NCI-H1092 (cell line): ENCODE measurements at places on chromosomes 6 and 20.
A peak's percentile ranks its signal among the peaks of the same experiment; 100 is the strongest.

- no peak for DNase-seq
These were observed 157.8 kb downstream of the MYO6 start for GRCh38 chr6:75906871-75907270.

- no peak for DNase-seq
These were observed 480.2 kb upstream of the SPTLC3 start for GRCh38 chr20:12528591-12529041.

GRCh38 chr20:19673575-19673974 lies 84.5 kb upstream of the RIN2 start:
- DNase-seq, result no peak

DNA sequence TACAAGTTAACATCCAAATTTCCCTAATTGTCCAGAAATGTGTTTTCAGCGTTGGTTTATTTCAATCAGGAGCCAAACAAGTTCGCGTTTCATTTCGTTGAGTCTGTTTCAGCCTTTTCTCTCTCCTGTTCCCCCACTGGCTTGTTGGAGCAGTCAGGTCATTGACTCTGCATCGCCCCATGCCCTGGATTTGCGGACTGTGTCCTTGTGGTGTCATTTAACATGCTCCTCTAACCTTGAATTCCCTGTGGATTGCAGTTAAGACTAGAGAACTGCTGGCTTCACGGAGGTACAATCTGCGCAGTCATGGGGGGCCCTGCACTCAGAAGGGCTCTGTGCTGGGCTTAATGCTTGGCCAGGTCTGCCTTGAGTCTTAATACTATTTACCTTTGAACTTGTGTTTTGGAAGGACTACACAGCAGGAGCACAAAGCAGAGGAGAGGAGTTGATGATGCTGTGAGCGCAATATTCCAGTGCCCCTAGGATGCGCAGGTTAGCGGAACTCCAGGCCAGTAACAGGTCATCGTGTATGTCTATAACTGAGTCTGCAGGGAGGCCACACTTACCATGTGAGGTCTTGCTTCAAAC lies 5.5 kb upstream of the TBC1D32 start:
- no peak for DNase-seq

DNA sequence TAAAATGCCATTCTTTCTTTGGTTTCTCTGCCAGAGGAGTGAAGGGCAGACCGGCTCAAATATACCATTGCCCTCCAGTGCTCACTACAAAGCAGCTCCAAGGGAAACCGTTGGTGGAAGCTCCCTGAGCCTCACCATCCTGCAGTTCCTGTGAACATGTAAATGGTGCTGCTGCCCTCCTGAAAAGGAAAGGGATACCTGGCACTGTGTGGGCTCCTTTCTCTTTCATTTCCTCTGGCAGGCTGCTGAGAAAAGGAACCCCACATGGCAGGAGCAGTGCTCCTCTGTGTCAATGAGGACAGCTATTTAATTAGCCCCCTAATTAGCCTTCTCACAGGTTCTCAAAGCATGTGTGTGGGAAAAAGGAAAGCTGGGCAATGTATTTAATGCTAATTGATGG lies 142.5 kb downstream of the KLHL32 start:
- no peak for DNase-seq

DNA sequence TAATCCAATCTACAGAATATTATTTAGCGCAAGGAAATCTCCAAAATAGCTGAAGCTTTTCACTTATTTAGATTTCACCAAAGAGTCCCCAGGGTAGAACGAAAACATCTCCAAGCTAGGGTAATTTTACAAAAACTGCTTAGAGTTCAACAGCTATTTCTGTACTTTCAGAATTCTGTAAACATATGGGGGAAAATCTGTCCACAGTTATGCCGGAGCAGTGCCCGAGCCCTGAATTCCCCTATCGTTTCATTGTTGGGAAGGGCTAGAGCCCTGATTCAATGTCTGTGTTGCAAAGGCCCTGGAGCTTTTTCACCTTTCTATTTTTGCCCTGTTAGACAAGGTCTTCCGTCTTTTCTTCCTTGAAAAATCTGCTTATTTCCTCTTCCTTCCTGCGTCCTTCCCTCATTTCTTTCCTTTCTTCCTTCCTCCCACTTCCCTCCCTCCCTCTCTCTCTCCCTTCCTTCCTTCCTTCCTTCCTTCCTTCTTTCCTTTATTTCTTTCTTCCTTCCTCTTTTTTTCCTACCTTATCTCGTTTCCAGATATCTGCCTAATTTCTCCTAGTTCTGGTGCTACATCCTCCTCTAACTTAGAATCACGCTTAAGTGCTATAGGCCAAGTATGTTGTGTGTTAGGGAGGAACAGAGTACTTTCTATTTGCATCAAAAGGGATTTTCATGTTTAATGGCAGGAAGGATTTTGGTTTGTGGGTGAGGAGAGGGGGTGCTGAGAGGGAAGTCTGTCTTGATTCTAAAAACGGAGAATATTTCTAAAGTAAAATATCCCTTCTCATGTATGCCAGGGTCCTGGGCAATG lies 122.5 kb upstream of the BMP2 start:
- no peak for DNase-seq

GRCh38 chr6:11485271-11485670 lies 52.3 kb upstream of the TMEM170B start:
- no peak for DNase-seq

- no peak for DNase-seq
These were observed 118.1 kb downstream of the TOX2 start for GRCh38 chr20:44032583-44033331.

DNA sequence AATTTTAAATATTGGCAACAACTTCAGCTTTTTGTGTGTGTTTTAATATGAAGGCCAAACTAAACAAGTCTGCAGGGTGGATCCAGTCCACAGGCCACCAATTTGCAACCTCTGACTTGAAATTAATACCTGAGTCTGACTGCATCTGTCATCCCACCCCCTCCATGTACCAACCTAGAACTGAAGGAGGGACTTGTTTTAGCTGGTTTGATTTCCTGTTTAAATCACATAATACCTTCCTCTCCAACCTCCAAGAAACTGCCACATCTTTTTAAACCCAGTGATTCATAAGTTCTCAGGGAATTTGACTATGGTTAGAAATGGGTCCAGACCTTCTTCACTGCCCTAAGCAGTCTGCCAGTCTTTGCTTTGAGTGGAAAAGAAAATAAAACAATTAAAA lies 21.6 kb downstream of the RNF8 start:
- no peak for DNase-seq

- peak; percentile 65 for DNase-seq
These were observed 100.1 kb upstream of the AGPAT4 start for GRCh38 chr6:161373905-161374451.

DNA sequence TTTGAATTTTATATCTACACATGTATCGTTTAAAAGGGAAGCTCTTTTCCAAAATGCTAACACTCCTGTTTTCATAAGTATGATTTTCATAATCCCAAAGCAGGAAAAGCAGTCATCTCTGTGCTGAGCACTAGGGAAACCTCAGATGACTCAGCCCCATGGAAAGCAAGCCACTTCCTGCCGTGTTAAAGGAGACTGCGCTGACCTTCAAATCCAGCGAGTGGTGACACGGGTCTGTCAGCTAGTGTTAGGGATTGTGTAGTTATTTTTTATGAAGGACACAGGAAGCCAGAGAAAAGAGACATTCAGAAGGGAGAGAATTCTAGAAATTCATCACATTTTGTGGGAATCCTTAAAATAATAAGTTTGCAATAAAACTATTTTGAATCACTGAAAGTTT lies 57.0 kb upstream of the CD93 start:
- no peak for DNase-seq

GRCh38 chr6:20705741-20706140 lies 171.5 kb downstream of the CDKAL1 start:
- no peak for DNase-seq

- DNase-seq, result no peak
These were observed 87.8 kb downstream of the CENPW start for GRCh38 chr6:126427713-126428112.

- no peak for DNase-seq
These were observed 70.8 kb downstream of the TPD52L1 start for GRCh38 chr6:125224231-125224861.

- DNase-seq, result no peak
These were observed 17.0 kb downstream of the NFATC2 start for GRCh38 chr20:51525241-51526105.

GRCh38 chr20:31969991-31970390 lies 2.0 kb downstream of the XKR7 start:
- DNase-seq, result no peak

DNA sequence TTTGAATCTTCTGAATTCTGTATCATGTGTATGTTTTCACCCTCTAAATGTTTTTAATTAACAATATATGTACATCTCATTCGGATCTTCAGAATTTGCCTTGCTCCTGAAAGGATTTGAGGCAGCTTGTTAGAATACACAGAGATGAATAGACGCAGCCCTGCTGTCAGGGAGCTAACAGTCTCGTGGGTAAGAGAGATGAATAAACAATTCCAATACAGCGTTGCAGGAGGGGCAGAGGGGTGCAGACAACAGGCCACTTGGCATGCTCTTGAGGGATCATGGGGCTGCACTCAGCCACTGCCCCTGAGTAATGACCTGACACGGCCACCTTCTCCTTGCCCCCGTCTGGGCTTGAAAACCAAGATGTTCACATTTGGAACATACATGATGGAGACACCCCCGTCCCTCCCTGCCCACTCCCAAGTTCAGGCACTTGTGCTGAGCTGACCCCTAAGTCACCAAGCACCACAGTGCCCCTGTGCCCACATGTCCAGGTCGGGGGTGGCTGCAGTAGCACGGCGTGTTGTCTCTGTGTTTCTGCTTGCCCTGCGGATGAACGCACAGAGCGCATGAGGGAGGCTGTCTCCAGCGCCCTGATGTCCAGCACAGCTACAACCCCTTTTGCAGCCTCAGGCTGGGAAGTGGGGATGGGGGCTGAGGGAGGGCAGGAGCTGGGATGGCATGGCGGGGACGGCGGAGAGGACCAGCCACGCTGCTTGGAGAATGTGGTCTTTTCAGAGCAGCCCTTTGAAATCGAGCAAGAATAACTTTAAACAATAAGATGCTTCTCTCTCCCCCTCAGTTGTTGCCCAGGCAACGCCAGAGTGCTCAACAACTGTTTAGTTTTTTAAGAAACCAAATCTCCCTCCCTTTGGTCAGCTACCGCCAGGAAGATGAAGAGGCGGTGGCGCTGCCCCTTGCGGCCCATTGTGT lies 33.0 kb upstream of the CDH22 start:
- DNase-seq, result no peak

DNA sequence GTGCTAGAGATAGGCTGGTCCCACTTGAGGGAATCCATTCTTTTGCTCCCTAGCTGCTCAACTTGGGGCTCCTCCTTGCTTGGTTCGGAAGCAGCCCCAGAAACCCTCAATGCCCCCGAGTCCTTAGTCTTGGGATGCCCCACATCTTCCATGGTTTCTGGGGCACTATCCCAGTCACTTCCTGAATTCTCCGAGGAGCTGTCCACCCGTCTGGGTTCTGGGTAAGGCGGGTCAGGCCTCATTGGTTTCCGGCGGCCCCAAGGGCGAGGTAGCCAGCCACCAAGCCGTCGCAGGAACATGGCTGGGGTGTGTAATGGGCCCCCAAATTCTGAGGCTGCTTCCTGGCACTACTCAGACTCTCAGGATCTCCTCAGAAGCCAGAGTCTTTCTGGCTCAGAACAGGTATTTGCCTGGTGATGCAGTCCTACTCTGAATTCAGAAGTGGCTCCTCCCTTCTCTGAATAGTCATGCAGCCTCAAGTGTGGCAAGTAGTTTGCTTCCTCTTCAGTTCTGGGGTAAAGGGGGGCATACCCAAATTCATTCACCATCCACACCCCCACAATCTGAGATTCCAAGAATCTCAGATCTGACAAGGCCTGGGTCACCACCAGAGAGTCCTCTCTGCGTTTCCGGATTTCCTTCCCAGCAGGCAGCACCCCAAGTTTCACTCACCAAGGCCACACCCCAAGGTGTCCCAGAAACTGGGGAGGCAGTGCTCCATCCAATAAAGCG lies 763 bp downstream of the C6orf47 start:
- no peak for DNase-seq

DNA sequence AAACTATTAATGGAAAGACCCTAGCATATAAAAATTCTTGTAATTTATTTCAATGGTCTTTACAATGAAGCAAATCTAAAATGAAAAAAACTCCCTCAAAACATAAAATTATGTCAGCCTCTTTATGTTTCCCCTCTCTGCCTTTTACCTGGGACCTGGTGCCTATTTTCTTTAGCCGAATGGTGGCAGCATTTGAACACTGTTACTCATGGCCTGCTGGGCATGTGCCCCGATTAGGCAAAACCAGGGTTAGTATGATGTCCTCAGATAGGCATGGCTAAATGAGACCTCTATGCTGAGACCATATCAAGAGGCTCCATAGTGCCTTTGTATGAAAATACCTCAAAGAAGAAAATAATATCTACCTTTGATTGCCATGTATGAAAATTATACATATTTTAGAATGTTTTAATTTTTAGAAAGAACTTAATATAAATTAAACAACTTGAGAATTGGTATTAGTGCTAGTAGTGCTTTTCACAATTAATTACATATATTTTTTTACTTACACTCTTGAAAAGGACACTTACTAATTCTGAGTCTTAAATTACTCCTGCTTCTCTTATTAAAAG lies 22.5 kb upstream of the C6orf58 start:
- DNase-seq, result peak; percentile 27
